ENCODE measurements at places on chromosomes 7 and 10.
A peak's percentile ranks its signal among the peaks of the same experiment; 100 is the strongest.

- DNase-seq, result no peak
Measured at GRCh38 chr10:124703778-124704427, 40.3 kb downstream of the FAM53B start.

- no peak for DNase-seq
Measured at GRCh38 chr7:142498364-142498763, 240.5 kb upstream of the PRSS58 start.

DNA sequence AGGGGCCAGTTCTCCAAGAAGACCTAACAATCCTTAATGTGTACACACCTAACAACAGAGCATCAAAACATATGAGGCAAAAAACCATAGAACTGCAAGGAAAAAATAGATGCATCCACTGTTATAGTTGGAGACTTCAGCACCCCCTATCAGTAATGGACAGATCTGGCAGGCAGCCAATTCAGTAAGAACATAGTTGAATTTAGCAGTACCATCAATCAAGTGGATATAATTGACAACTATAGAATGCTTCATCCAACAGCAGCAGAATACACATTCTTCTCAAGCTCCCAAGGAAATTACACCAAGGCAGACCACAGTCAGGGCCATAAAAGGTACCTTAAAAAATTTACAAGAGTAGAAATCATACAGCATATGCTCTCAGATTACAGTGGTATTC is 42.2 kb downstream of the POLL start:
- DNase-seq, result peak; percentile 28

DNA sequence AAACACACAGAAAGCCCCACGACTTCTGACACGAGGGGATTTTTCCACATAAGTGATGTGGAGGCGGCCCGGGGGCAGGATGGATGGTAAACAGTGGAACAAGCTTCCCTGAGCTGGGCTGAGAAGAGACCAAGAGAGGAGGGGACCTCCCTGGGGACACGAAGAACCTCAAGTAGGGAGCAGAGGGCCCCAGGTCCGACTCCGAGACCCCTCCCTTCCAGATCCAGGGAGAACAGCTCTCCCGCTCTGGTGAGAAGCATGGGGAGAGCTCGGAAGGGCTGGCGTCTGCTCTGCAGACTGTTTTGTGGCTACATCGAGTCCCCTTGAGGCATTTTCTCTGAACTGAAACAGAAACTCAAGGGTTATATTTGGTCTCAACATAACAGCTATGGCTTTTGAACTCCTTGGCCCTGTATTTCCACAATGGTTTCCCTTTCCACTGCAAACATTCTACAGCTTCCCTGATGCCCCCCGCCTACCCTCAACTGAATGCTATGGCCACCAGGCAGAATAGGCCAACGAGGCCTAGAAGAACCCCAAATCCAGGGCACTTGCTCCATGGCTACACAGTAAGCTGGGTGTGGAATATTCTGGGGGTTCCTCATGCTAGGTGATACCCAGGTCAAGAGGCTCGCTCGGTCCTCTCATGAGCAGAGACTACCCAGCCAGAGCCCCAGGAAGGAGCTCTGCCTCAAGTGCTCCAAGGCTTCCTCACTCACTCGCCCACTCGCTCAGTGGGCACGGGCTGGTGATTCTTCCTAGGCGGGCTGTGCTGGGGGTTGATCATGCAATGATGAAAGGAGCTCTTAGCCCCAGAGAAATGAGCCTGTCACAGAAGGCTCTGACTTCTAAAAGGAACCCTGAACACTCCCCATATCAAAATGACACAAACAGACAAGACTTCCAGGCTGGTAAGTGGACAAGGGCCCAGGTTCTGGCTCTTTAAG is 47.5 kb downstream of the FAM53B start:
- DNase-seq, result peak; percentile 34

GRCh38 chr10:96325719-96326373 is 21.6 kb downstream of the DNTT start:
- DNase-seq, result no peak

DNA sequence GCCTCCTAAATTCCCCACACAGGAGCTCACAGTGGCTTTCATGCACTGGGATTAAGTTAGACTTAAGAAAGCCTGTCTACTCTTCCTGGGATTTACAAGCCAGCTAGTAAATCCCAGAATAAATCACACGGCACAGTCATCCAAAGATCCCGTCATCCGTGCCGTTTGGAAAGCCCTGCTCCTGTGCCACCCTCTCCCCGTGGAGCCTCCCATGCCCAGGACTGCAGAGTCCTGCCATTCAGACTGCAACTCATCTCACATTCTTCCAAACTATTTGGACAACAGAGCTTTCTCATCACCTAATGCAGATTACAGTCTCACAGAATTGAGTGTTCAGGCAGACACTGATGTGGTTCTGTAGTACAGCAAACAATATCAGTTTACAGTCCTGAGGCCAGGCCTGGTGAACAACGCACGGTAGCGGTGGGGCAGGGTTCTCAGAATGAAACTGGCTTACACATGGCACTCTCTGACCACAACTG is 166.5 kb downstream of the EGFR start:
- no peak for DNase-seq

- DNase-seq, result no peak
Measured at GRCh38 chr10:34193931-34194626, 621.0 kb downstream of the PARD3 start.

DNA sequence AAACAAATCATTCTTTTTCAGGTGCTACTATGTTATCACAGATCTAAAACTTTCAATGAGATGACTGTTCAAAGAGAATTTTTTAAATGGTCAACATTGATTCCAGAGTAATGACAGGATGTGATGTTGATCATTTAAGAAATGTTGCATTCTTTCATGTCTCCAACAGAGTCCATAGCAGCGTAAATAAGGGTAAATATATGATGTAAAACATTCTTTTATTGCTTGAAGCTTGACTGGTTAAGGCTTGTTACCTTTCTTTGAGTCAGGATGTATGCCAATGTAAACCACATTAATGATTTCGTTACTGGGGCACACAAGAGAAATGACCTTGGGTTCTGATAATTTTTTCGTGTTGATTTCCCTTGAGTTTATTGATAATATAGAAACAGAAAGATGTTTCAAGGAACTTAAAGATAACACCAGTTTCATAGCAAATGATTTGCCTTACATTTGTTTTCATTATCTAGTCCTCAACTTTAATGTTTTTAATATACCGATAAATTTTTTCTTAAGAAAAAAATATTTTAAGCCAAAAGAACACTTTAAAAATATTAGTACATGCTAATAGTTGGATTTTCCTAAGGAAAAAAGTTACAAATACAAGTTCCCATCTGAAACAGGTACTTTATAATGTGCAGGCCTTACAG is 3.5 kb downstream of the STK17A start:
- peak; percentile 72 for DNase-seq

- no peak for DNase-seq
Measured at GRCh38 chr10:48554246-48554645, 50.6 kb downstream of the ARHGAP22 start.

GRCh38 chr10:95253007-95253406 is 37.8 kb downstream of the PDLIM1 start:
- DNase-seq, result no peak

DNA sequence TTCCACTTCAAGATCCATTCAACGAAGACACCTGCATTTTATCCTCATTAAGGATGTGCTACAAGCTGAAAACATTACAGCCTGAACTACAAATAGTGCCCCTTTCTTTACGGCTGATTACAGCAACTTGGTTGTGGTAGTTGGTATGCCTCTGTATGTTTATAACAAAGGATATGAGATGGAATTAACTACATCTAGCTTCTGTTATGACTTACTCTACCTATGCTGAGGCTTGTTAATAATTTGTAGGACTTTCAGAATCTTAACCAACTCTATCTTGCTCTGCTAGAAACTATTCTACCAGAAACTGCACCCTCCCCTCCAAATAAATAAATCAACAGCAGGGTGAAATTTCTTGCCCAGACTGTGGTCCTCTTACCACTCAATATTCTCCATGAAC is 448.1 kb downstream of the GRM8 start:
- DNase-seq, result no peak

GRCh38 chr7:100247152-100247757 is 27.5 kb downstream of the PVRIG start:
- no peak for DNase-seq

DNA sequence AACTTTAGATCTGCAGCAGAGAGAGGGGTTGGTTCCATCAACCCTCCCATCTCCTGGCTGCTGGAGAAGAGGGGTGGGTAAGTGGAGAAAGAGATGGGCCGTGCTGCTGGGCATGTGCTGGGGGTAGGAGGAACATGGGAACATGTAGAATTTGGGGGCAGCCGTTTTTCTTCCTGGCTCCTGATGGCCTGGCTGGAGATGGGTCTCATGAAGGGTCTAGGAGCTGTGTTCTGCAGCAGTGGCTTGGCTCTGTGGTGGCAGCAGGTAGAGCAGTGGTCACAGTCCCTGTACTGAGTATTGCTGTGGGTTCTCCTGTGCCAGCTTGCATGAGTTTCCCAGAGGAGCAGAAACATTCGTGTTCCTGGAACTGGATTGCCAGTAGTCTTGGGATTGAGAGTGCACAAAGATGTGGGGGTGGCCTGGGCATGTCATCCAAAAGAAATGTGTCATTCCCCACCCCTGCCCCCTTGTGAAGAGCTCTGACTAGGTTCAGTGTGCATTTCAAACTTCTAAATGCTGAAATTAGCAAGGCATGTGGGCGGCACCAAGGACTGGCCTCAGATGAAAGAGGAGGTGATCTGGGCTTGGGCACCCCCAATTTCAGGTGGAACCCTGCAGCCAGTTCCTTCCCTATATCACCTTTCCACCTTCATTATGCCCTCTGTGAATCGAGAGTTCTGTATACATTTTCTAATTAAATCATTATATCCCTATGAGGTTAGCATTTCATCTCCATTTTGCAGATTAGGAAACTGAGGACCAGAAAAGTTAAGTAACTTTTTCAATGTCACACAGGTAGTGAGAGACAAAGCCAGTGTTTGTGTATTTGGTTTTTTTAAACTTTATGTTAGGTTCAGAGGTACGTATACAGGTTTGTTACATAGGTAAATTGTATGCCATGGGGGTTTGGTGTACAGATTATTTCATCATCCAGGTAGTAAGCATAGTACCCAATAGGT is 2.1 kb downstream of the CHST3 start:
- no peak for DNase-seq

- DNase-seq, result no peak
Measured at GRCh38 chr7:2154831-2155230, 77.9 kb downstream of the MAD1L1 start.

DNA sequence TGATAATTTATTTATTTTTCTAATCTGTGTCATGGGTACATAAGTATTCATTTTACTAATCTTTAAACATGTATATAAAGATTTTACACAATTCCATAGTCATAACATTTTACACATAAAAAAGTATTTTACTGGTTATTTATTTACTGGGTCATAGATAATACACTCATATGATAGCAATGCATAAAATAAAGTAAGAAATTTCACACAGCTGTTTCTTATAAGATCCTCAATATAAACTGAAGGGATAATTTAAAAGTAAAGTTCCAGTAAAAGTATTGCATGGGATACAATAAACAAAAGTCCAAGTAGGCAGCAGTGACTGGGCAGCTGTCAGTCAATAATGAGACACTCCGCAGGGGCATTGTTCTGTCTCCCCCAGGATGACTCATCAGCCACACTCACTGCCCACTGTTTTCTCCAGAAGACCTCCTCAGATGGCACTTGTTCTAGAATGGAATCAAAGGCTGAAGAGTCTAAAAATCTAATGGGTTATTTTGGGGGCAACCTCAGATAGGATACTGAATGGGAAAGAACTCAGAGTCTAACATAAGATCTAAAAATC is 32.7 kb downstream of the DPY19L1 start:
- DNase-seq, result no peak

- DNase-seq, result no peak
Measured at GRCh38 chr7:13702251-13702650, 287.2 kb downstream of the ETV1 start.

- DNase-seq, result no peak
Measured at GRCh38 chr10:58275908-58276307, 6.9 kb downstream of the CISD1 start.

DNA sequence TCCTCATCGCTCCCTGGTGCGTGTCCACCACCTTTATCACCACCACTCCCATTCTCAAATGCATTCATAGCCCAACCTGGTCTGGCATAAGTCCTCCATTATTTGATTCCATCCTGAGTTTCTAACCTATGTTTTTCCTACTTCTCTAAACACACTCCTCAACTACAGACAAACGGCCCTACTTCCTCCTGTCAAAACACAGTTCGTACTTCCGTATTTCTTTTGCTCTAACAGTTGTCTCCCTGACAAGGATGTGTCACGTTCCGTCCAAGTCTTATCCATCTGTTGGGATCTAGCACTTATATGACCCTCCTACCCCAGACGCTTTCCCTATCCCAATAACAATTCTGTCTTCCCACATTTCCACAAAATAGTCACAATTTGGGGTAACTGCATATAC is 46.8 kb downstream of the DOCK4 start:
- no peak for DNase-seq

- DNase-seq, result no peak
Measured at GRCh38 chr7:43639858-43640491, 57.1 kb downstream of the STK17A start.

DNA sequence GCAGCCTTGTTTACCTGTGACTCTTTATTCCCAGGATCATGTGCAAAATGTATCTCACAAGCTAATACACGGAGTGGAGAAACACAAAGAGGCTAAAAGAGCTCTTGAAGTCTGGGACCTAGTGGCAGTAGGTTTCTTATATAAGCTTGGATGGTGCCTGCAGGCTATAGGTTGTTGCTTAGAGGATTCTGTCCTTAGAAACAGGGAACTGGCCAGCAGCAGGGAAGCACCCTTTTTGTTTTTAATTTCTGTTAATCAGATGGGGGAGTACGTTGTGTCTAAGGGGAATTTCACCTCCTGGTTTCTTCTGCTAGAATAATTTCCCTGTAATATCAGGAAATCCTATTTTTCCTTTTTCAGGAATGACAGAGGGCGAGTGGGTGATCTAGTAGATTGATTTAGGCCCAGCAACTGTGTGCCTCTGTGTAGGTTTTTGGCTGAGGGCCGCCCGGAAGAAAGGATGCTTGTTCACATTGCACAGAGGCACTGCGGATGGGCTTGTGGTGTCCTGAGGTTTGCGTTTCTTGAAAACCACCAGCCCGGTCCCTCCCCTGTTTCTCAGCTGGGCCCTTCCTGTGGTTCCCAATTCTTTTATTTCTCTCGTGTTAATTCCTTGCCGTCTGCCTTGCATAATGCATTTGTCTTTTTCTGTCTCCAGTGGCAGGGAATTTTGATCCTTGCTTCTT is 158.0 kb downstream of the CAMK1D start:
- DNase-seq, result no peak

GRCh38 chr7:42074076-42074475 is 162.9 kb downstream of the GLI3 start:
- no peak for DNase-seq

DNA sequence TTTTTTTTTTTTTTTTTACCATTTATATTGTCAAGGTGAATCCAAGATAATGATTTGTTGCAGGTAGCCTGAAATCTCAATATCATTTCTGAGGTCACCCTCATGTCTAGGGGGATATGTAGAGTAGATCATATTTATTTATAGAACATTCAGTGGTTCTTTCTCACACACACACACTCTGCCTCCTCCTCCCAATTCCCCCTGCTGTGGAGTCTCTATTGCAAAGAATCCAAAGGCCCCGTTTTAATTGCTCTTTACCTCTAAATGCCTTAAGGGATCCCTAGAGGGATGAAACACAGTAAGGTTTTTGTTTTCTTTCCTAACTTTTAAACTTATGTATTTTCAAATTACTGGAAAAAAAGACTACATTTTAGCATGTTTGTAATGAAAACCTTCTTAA is 170.0 kb downstream of the PRKG1 start:
- DNase-seq, result no peak
